ENCODE measurements at places on chromosomes 2 and 18.
A peak's percentile ranks its signal among the peaks of the same experiment; 100 is the strongest.

GRCh38 chr2:3257826-3258225, 119.8 kb downstream of the EIPR1 start:
- no peak overlapping the region for H3K4me3 ChIP-seq
- no peaks in the 10 kb centered on the region for H3K27me3 ChIP-seq
- H3K36me3 ChIP-seq, result peaks cover 3% of the 10 kb centered on the region
- H3K4me1 ChIP-seq, result no peaks in the 10 kb centered on the region
- no peak for DNase-seq

- no peaks in the 10 kb centered on the region for H3K4me1 ChIP-seq
- no peaks in the 10 kb centered on the region for H3K36me3 ChIP-seq
- DNase-seq, result no peak
- H3K27ac ChIP-seq, result no peak overlapping the region
- H3K27me3 ChIP-seq, result no peaks in the 10 kb centered on the region
Observed at GRCh38 chr2:238684362-238685326, 163.2 kb upstream of the TWIST2 start.

DNA sequence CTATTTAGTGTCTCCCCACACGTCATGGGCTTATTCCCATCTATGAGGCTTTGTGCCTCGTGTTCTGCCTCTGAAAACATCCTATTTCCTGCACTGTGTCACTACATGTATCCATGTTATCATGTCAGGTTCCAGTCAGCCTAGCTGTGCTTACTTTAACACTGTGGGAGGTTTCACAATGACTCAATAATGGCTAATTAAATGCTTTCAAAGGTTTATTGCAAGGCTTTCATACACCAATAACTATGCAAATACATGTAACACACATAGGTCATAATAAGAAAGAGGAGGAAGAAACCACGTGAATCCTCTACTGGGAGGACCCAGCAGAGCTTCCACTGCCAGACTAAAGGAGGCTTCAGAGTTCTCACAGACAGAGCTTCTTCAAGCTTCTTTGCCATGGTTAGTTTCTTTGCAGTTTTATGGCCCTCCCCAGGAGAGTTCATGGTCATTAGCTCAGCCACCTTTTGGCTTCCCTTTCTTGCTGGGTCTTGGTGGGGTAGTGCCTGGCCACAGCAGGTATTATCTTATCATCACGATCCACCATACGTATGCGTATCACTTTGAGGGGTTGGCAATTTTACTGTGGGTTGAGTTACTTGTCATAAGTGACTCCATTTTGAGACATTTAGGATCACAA, 5.1 kb upstream of the COLEC12 start:
- H3K36me3 ChIP-seq, result no peaks in the 10 kb centered on the region
- no peaks in the 10 kb centered on the region for H3K4me1 ChIP-seq
- no peak overlapping the region for H3K27ac ChIP-seq
- no peak for DNase-seq
- H3K27me3 ChIP-seq, result peaks cover 17% of the 10 kb centered on the region

- DNase-seq, result no peak
- H3K36me3 ChIP-seq, result no peaks in the 10 kb centered on the region
- H3K27me3 ChIP-seq, result no peaks in the 10 kb centered on the region
Observed at GRCh38 chr2:168667156-168667555, 135.3 kb upstream of the NOSTRIN start.

GRCh38 chr18:23151414-23152099, 16.3 kb downstream of the CABLES1 start:
- DNase-seq, result no peak
- H3K36me3 ChIP-seq, result no peaks in the 10 kb centered on the region
- H3K27me3 ChIP-seq, result no peaks in the 10 kb centered on the region

GRCh38 chr2:160362541-160362940, 131.1 kb downstream of the RBMS1 start:
- peaks cover 11% of the 10 kb centered on the region for H3K4me1 ChIP-seq
- no peak overlapping the region for H3K4me3 ChIP-seq

GRCh38 chr2:55452879-55453278, 33.2 kb upstream of the CCDC88A start:
- no peaks in the 10 kb centered on the region for H3K36me3 ChIP-seq
- H3K27ac ChIP-seq, result no peak overlapping the region
- H3K4me3 ChIP-seq, result no peak overlapping the region
- H3K4me1 ChIP-seq, result no peaks in the 10 kb centered on the region
- DNase-seq, result no peak

DNA sequence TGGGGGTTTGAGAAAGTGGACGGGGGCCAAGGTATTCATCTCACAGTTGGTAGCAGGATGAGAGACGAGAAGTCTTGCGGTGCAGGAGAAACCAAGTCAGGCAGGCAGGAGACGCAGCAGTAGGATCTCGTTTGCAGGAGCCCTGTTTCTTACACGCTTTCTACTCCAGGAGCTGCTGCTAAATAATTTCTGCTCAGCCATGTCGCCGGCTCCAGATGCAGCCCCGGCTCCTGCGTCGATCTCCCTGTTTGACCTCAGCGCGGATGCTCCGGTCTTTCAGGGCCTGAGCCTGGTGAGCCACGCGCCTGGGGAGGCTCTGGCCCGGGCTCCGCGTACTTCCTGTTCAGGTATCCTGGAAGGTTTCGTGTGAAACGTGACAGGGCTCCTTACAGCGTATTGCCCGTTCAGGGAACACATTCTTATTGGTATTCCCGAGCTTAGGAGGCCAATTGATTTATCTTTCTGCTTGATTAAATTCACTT, 494 bp downstream of the ANKZF1 start:
- peak overlapping the region; percentile 72 for H3K4me3 ChIP-seq
- H3K36me3 ChIP-seq, result peaks cover 49% of the 10 kb centered on the region
- H3K27me3 ChIP-seq, result no peaks in the 10 kb centered on the region
- no peak for DNase-seq
